ENCODE measurements at places on chromosomes 7 and 10.

DNA sequence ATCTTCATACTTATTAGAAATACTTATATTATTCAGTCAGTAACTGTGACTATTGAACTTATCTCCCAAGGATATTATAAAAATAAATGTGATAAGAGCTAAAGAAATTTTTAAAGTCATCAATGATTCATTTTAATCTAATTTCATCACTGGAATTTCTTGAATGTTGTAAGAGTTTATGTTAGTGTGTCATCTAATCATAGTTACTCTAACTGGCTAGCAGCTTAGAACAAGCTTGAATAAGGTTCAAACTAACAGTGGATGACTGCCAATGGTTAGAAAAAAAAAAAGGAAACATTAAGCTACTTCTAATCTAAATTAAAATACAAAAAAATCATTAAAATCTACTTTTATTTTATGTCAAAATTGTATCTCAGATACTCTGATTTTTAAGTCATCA is 1066.3 kb downstream of the CNTNAP2 start:
- DNase-seq, result no peak

DNA sequence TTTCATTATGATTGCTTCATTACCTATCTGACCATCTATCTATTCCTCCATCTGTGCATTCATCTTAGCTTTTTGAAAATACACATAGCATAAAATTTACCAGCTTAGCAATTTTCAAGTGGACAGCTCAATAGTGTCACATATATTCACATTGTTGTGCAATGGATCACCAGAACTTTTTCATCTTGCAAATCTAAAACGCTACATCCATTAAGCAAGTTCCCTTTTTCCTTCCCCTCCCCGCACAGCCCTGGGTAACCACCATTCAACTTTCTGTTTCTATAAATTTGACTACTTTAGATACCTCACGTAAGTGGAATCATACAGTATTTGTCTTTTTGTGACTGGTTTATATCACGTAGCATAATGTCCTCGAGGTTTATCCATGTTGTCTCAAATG is 78.0 kb upstream of the ADRB1 start:
- DNase-seq, result no peak

- no peak for DNase-seq
Measured at GRCh38 chr10:57743711-57744110, 524.0 kb downstream of the IPMK start.

- no peak for DNase-seq
Measured at GRCh38 chr7:32535162-32535702, 39.9 kb downstream of the AVL9 start.

DNA sequence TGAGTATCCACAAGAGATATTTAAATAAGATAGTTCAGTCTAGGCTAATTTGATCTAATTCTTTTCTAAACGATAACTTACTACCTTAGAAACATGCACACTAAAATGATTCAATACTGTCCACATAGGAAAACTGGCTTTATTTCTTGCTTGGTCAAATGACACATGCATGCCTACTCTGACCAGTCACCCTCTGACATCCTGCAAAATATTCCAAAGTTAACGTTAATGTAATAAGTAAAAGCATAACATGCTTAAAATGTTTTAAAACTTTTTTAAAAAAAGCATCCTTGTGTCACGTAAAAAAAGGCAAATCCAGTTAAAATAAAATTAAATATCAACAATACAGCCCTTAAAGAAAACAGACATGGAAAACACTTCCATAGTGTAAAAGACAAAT is 70.2 kb downstream of the UBE2H start:
- DNase-seq, result no peak

DNA sequence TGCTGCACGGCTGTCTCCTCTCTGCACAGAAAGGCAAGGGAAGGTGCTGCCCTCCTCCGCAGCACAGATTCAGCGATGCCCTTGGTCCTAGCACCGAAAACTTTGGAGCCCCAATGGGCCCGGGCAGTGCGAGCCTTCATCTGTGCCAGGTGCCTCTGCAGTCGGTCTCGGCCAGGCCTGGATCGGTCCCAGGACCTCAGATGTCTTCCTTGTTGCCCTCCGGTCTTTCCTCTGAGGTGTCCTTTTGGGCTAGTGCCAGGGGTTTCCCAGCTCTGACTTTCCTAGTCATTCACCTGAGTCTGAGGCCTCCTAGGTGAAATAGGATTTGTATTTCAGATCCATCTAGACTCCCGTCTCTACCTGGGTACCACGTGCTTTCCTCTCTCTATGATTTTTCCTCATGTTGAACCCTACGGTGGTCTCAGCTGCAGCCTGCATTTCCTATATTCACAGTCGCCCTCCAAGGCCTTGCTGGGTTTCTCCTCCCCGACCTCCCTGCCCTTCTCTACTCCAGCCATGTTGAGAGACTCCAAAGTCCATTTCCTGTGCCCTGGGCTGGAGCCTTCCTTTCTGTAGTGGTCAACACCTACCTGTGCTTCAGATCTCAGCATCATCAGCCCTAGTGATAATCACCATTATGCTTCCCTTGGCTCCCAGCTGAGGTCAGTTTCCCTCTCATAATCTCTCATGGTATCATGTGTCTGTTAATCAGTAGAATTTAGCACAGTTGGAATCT is 92.0 kb upstream of the PRSS58 start:
- DNase-seq, result no peak

DNA sequence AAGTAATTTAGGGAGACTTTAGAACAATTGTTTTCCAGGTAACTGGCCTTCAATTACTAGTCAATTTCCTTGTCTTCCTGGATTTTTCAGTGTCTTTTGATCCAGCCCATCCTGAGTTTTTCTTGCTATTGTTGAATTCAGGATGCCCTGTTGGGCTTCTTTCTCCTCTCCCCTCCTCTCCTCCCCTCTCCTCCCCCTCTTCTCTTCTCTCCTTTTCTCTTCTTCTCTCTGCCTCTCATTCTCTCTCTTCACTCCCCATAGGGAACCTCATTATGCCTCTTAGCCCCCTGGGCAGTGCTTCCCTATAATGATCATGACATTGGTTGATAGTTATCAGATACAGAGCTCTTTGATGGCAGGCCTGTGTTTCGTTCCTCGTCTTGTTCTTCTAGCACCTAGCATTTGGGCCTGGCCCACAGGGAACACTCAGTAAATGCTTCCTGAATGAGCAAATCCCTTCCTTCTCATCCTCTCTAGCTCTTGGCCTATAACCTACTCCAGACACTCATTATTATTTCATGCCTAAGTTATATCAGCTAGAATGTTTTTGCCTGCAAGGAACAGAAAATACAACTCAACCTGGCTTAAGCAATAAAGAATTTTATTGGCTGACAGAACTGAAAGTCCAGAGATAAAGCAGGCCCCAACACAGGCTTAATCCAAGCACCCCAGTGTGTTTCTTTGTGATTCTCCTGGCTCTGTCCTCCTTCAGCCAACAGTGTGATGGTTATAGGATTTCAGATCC is 56.8 kb downstream of the CACNB2 start:
- no peak for DNase-seq

DNA sequence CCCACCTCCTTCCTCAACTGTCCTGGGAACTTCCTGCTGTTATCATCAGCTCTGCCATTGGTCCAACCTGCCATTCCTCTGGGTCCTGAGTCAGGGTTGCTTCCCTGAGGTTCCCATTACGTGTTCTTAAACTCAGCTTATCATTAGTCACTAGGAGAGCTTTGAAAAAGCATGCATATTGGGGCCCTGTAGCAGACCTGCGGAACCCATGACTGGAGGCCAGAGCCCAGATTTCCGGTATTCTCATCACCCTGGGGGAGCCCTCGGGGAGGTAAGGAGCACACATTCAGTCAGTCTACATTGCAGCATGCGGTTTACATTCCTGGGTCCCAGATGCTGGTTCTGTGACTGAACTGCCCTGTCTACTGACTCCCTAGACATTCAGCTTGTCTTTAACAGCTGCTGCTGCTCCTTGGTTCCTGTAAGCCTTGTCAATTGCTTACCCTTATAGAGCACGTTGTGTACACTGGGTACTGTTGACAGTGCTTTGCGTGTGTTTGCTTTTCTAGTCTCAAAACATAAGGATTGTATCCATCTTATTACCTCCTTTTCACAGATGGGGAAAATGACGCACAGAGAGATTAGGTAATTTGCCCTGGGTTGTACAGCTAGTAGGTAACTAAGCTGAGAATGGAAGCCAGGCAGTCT is 12.8 kb downstream of the CDHR3 start:
- DNase-seq, result no peak

- no peak for DNase-seq
Measured at GRCh38 chr7:103964269-103964668, 25.2 kb downstream of the RELN start.

GRCh38 chr7:81908220-81908619 is 138.4 kb upstream of the HGF start:
- no peak for DNase-seq

GRCh38 chr10:129784891-129785290 is 179.2 kb downstream of the EBF3 start:
- no peak for DNase-seq

DNA sequence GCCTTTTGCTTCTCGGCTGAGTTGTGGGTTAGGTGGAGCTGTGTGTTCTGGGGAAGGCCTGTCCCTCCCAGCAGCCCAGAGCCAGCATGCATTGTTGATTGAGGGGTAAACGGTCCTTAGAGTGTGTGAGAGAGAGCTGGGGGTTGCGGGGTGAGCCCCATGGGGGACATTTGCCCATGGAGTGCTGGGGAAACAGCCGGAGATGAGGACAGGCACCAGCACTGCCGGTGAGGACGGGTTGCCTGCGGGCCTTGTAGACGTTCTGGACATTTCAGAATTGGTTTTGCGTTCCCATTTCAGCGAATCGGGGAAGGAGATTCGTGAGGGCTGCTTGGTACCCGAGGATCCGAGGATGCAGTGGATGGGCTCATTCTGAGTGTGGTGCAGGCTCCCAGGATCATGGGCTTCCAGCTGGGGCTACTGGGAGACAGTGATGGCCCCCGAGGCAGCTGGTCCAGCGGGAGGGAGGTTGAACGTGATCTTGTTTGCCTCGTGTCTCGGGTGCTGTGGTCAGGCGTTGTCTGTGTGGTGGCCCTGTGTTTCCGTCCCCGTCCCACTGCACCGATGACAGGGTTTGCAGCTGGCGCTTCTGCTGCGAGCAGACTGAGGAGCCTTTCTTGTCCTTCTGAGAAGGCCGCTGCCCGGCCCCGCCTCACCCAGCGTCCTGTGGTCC is 113.9 kb downstream of the CYTH3 start:
- no peak for DNase-seq

- DNase-seq, result no peak
Measured at GRCh38 chr10:69839696-69840345, 38.1 kb downstream of the COL13A1 start.

DNA sequence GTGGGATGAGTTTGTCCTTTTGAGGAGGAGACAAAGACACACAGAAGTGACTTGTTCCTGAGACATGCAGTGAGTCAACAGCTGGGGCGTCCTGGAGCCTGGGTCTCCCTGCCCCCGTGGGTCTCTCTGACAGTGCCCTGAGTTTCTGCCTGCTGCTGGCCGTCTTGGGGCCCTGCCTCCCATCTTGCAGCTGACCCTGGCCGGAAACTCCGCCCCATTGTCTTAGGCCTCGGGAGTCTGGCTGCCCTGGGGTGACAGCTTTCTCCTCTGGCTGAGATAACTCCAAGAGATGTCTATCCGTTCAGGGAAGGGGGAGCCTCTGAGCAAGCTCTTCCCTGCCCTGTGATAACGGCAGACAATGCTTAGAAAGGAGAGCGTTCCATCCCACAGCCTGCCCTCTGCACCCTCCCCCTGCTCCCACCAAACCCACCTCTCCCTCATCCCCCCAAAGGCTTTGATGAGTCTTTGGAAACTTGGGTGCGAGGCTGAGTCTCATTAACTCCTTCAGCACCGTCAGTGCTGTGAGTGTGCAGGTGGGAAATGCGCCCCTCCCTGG is 69.5 kb upstream of the PODXL start:
- DNase-seq, result no peak

DNA sequence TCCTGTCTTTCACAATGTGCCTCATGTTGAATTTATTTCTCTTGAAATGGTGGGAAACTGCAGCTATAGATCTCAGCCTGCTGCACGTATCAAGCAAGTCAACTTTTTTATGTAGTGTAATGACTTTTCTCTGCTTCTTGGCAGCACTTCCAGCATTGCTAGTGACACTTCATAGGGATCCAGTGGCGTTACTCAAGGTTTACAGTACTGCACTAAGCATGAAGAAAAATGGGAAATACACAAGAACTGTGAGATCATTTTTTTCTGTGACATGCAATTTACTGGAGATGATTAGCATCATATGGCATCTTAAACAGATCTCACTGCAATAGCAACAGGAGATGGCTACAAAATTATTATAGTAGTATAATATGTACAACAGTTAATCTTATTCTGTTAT is 90.9 kb downstream of the POLR1F start:
- no peak for DNase-seq

DNA sequence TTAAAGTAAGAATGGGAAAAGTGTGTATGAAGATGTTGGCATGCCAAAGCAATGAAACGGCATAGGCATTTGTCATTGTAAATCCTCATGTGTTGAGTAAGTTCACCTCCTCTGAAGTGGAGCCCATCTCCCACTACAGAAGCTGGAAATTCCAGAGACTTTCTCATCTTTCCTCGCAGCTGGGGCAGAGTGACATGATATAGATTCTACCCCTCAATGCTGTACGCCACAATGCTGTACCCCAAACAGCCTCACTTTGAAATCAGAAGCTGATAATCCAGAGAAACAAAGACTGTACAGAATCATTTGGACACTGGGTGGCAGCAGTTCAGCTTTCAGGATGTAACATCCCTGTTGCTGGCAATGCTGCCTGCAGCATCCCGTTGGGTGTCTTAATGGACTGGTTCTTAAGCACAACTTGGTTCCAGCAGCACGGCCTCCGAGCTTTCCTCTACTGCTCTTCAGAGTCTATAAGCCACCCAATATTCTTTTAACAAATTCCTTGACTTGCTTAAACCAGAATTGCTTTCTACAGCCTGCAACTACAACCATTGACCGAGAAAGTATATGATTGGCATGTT is 18.8 kb downstream of the ZC3HAV1L start:
- DNase-seq, result peak; percentile 19

DNA sequence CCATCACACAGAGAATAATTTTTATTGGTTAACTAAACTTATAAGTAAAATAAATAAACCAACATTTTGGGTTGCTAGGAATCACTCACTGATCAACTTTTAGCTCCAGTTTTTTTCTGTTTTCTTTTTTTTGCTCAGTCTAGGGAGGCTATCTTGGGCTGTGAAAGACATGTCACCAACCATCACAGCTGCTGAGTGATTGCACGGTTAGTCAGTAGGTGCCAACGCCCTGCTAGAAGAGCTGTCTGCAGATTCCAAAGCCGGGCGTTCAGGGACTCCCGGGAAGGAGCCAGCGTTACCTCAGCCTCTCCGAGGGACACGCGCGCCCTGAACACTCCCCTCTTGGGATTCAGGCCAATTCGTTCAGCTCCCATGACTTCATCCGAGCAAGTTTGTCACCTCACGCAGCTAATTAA is 604 bp upstream of the STAM start:
- peak; percentile 30 for DNase-seq

- DNase-seq, result no peak
Measured at GRCh38 chr10:89388806-89389205, 3.6 kb upstream of the IFIT1 start.

Data from progenitor cell of endocrine pancreas (in vitro differentiated cells).